ENCODE measurements at places on chromosomes 5 and 9.

DNA sequence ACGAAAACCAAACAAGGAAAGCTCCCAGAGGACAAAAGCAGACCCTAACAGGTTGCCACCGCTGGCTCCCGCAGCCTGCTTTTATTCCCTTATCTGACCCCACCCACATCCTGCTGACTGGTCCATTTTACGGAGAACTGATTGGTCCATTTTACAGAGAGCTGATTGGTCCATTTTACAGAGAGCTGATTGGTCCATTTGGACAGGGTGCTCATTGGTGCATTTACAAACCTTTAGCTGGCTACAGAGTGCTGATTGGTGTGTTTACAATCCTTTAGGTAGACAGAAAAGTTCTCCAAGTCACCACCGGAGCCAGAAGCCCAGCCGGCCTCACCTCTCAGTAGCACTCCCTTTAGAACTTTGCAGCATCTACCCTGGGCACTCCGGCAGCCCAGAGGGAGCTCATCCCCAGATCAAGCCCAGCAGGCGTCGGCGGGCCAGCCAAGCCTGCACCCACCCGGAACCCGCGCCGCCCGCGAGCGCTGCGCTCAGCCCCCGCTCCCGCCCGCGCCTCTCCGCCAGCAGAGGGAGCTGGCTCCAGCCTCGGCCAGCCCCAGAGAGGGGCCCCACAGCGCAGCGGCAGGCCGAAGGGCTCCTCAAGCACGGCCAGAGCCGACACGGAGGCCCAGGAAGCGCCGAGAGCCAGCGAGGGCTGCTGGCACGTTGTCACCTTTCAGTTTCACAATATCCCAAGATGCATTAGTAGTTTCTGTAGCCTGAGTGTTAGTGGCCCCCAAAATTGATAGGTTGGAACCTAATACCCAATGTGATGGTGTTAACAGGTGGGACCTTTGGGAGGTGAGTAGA, 35.3 kb upstream of the CLPTM1L start:
- peak; percentile 62 for DNase-seq

DNA sequence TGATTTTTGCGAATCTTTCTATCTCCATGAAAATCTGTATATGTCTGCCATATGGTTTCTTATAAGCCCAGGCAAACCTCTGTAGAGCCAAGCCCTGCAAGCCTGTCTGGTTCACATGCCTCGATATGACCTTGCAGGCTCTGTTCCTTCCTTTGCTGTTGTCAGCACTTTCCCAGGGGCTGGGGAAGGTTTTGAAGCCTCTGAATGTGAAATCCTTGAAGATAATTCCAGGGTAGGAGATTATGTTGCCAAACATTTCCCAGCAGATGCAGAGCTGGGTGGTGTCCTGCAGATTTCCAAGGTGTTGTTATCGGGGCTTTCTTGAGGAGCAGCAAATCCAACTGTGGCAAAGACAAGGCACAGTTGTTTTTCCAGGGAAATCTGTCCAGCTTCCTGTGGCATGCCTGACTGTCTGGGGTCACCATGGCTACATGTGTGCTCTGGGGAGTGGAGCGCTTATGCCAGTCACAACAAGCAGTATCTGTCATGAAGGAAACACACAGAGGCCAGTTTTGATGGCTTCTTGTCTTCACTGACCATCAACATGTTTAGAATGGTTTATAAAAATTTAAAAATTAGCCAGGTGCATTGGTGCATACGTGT, 60.7 kb upstream of the RPS23 start:
- no peak for DNase-seq

- DNase-seq = peak; percentile 28
These were observed 271.9 kb upstream of the ADAMTS16 start for GRCh38 chr5:4868140-4868735.

- DNase-seq = no peak
These were observed 865.0 kb upstream of the ACO1 start for GRCh38 chr9:31519424-31519823.

GRCh38 chr5:95172659-95173058, 112.2 kb downstream of the MCTP1 start:
- no peak for DNase-seq

DNA sequence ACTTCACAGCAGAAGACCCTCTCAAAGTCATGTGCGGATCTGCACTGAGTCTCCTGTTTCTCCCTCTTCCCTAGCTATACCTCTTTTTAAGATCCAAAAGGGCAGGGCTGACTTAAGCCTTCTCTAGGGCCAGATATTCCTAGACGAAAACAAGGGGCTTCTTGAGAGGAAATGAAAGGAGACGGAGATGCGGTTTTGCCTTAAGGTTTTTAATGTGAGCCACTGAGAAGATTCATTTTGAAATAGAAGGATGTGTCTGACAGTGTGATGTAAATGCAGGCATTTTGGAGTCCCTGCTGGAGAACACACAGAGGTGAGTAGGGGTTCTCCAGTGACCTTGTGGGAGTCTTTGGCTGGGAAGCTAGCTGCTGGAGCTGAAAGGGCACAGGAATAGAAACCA, 15.6 kb upstream of the IL12B start:
- DNase-seq = no peak

GRCh38 chr9:122392284-122392683, 21.5 kb downstream of the PTGS1 start:
- no peak for DNase-seq

GRCh38 chr5:73564018-73564417, 1.4 kb downstream of the ANKRA2 start:
- DNase-seq = peak; percentile 24

- no peak for DNase-seq
These were observed 90.1 kb downstream of the MPDZ start for GRCh38 chr9:13189362-13189761.

DNA sequence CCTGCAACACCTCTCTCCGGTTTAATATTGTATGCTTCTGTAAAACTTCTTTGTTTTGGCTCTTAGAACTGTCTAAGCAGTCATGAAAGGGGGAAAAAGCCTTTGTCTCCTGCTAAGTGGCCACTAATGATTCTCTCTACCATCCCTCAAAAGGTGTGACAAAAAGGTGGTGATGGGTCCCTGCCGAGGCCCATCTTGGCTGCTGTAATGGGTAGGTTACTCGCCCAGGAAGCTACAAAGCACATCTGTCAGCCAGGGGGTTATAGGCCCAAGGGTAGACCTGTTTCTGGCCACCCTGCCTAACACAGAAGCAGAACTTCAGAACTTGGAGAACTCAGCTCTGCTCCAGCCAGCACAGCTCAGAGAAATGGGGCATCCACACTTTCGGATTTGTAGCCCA, 1.6 kb downstream of the FAM219A start:
- no peak for DNase-seq

DNA sequence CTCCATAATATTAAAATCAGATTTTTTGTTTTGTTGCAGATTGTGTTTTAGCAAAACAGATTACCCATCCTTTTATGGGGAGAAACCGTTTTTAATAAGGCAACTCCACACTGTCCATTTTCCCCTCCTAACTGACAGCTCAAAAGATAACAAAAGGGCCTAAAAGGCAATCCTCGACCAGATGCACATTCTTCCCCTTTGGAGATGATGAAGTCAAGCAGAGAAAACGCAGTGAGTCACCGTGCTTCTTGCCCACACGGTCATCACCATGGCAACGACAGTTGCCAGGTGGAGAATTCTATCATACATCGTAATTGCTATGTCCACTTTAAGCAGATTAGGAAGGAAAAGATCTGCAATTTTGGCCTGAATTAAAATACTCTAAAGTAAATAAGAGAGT, 96.4 kb downstream of the DIRAS2 start:
- DNase-seq = peak; percentile 2

- DNase-seq = no peak
These were observed 24.2 kb upstream of the ANKRD33B start for GRCh38 chr5:10539687-10539998.

DNA sequence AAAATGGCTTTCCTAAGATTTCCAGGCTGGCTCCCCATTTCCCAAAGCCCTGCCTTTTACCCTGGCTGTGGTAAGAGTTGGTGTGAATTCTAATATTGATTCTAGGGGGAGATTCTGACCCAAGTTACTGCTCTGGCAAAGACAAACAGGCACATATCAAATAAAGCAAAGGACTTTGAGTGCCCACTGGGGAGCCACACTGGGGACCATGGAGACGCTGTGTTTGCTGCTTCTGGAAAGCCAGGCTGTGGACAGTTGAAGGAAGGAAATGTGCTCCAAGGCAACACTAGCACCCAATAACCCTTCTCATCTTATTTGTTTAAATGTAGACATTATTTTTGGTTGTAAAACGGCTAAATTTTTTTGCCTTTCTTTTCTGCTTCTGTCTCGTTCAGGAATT, 78.7 kb downstream of the SNCAIP start:
- DNase-seq = no peak

DNA sequence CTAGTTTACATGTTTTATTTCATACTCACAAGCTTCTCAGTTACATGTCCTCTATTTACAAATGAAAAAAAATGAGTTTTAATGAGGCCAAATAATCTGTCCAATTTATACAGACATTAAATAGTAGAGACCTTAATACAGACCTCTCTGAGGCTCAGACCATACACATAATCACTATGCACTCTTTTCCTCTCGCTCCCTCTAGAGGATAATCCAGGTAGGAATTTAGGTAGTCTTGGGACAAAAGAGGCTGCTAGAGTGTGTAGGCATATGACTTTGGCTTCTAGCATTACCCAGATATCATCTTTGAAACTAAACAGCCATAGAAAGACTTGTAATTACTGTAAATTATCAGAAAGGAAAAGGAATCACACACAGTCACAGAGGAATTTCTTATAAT, 444.7 kb downstream of the HINT1 start:
- no peak for DNase-seq
